ENCODE measurements at places on chromosomes 7 and 10. TPM values are rescaled to one million over a fixed set of nuclear protein-coding genes. Genes with fewer than 3 reads are reported as not detected.

Gene SUN1
- total RNA-seq, result 92.5 TPM

DNA sequence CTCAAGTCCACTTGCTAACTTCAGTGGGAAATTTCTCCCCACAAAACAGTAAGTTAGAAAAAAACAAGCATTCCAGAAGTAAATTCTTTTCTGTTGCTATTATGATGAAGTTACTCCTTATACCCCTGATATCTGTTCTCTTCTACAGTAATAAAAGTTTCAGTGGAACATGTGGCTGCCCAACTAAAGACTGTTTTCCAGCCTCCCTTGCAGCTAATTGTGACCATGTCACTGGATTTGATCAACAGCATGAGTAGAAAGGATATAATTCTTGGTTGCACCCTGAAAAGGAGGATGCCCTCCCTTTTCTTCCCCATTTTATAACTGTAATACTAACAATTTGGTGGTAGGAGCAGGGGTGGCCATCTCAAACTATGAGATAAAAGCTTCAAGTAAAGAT is 40.6 kb downstream of the IMMP2L start:
- H3K27me3 ChIP-seq, result no peaks in the 10 kb centered on the region
- DNase-seq, result no peak
- 0 out of 2 replicates have a peak, but pooled peaks cover 10% of the 10 kb centered on the region for H3K36me3 ChIP-seq

DNA sequence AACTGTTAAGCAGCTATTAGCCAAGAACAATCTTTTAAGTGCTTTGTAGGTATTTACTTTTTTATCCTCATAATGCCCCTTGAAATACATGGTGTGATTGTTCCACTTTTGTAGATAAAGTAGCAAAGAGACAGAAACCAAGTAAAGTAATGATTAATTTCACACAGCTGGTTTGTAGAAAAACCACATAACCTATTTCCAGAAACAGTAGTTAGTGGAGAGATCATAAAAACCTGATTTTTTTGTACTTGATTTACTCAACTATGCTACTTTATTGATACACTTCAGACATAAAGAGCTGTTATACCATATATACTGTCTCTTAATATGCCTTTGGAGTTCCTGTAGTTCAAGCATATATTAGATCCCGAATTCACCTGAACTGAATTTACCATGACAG is 118.4 kb downstream of the SEMA3A start:
- no peaks in the 10 kb centered on the region for H3K27me3 ChIP-seq
- H3K36me3 ChIP-seq, result no peaks in the 10 kb centered on the region
- no peak overlapping the region for H3K27ac ChIP-seq

GRCh38 chr7:7490003-7490402 is 45.7 kb downstream of the COL28A1 start:
- no peak for DNase-seq
- H3K36me3 ChIP-seq, result no peaks in the 10 kb centered on the region
- H3K27me3 ChIP-seq, result no peaks in the 10 kb centered on the region
- no peak overlapping the region for H3K4me3 ChIP-seq

GRCh38 chr10:69792341-69792740 is 9.4 kb upstream of the COL13A1 start:
- DNase-seq, result no peak
- no peak overlapping the region for H3K27ac ChIP-seq
- no peaks in the 10 kb centered on the region for H3K36me3 ChIP-seq
- peaks cover 6% of the 10 kb centered on the region for H3K4me1 ChIP-seq

- H3K36me3 ChIP-seq, result no peaks in the 10 kb centered on the region
- H3K27ac ChIP-seq, result no peak overlapping the region
- H3K27me3 ChIP-seq, result no peaks in the 10 kb centered on the region
- H3K4me1 ChIP-seq, result peaks cover 48% of the 10 kb centered on the region
- H3K4me3 ChIP-seq, result no peak overlapping the region
Measured at GRCh38 chr7:30522159-30522558, 17.5 kb upstream of the GGCT start.

- no peaks in the 10 kb centered on the region for H3K4me1 ChIP-seq
- H3K27me3 ChIP-seq, result no peaks in the 10 kb centered on the region
- no peak overlapping the region for H3K4me3 ChIP-seq
- H3K36me3 ChIP-seq, result no peaks in the 10 kb centered on the region
- DNase-seq, result no peak
Measured at GRCh38 chr7:132872034-132872433, 209.9 kb downstream of the CHCHD3 start.

DNA sequence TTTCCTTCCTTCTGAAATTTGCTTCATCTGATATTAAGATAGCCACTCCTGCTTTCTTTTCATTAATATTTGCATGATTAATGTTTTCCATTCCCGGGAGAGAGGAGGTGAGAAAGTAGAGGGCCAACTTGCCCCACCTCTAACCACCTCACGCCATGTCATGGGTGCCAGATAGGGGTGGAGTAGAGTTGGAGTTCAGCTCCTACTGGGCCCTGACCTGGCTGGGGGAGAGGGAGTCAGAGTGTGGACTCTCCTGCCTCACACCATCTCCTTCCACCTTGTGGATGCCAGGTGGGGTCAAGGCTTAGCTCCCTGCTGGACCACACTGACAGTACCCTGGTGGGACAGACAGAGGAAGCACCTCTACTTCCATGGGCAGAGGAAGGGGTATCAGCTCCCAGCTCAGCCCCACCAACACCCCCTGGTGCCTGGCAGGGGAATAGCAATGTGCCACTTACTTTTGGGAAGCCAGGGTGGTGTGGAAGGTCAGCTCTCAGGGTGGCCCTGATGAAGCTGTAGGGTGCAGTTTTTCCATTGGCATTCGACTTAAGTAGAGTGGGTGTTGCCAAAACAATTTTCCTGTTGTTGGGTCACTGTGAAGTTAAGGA is 28.0 kb downstream of the CHST12 start:
- no peaks in the 10 kb centered on the region for H3K27me3 ChIP-seq
- no peaks in the 10 kb centered on the region for H3K36me3 ChIP-seq
- peak; percentile 50 for DNase-seq
- no peak overlapping the region for H3K4me3 ChIP-seq

DNA sequence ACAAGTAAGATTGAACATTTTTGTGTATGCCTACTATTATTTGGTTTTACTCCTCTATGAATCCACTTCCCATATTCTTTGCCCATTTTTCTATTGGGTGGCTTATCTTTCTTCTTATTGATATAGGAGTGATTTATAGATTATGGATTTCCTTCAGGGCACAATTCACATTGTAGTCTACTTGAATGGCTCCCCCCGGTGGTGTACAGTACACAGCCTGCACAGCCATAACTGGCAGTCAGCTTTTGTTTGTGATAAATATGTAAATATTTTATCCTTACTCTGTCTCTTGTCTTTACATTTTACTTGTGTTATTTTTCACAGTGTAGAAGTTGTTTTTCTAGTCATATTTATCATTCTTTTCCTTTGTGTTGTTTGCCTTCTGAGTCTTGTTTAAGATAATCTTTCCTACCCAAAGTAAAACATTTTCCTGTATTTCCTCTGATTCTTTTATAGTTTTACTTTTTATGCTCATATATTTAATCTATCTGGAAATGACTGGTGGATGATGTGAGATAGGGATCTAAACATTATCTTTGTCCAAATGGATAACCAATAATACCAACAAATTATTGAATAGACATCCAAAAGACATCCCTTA is 23.9 kb upstream of the CALD1 start:
- no peaks in the 10 kb centered on the region for H3K4me1 ChIP-seq
- H3K27ac ChIP-seq, result no peak overlapping the region
- no peaks in the 10 kb centered on the region for H3K36me3 ChIP-seq

Gene OAT
- total RNA-seq, result 68.0 TPM

- H3K27ac ChIP-seq, result no peak overlapping the region
- H3K36me3 ChIP-seq, result no peaks in the 10 kb centered on the region
- DNase-seq, result no peak
- H3K4me1 ChIP-seq, result peaks cover 5% of the 10 kb centered on the region
- H3K27me3 ChIP-seq, result no peaks in the 10 kb centered on the region
- no peak overlapping the region for H3K4me3 ChIP-seq
Measured at GRCh38 chr10:71241830-71242621, 29.7 kb downstream of the UNC5B start.

Gene SHTN1
- 9.0 TPM for total RNA-seq

Gene KCNH2
- 1.6 TPM for total RNA-seq

DNA sequence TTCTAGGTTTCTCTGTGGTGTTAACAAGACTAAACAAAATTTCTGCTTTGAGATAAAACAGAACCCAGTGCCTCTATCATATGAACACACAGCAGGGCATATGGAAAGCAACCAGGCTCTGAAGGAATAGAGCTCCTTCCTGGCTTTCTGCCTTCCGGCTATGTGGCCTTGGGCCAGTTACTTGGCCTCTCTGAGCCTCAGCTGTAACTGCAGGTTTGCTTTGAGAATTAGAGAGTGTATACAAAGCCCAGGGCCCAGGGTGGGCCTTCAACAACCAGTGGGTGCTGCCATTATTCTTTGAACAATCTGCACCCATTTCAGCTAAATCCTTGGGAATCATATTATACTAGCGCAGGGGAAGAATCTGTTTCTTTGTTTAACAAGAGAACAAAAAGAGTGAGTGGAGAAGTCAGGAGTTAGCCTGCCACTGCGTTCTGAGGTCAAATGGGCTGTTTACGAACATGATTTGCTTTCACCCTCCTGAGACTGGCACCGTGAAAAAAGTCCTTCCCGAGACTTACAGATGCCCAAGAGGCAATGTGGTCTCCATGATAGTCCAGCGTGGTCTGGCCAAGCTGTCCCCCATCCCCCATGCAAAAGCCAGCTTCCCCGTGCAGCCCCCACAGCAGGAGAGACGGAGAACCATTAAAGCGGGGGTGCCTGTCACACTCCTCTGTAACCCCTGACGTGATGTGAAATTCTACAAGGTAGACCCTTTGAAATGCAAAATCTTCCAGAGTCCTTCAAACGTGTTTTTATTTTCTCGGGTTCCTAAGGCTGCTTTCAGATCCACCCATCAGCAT is 4.9 kb downstream of the FAM53B start:
- peaks cover 39% of the 10 kb centered on the region for H3K4me1 ChIP-seq
- no peaks in the 10 kb centered on the region for H3K36me3 ChIP-seq
- DNase-seq, result no peak
- no peak overlapping the region for H3K4me3 ChIP-seq
- no peaks in the 10 kb centered on the region for H3K27me3 ChIP-seq

GRCh38 chr10:15201589-15202300 is 33.3 kb upstream of the NMT2 start:
- H3K4me3 ChIP-seq, result no peak overlapping the region

GRCh38 chr7:140673774-140674155 is 1.0 kb downstream of the ADCK2 start:
- no peaks in the 10 kb centered on the region for H3K27me3 ChIP-seq
- no peak overlapping the region for H3K27ac ChIP-seq
- peak; percentile 18 for DNase-seq
- H3K4me1 ChIP-seq, result peaks cover 25% of the 10 kb centered on the region
- H3K4me3 ChIP-seq, result peak overlapping the region; percentile 71

DNA sequence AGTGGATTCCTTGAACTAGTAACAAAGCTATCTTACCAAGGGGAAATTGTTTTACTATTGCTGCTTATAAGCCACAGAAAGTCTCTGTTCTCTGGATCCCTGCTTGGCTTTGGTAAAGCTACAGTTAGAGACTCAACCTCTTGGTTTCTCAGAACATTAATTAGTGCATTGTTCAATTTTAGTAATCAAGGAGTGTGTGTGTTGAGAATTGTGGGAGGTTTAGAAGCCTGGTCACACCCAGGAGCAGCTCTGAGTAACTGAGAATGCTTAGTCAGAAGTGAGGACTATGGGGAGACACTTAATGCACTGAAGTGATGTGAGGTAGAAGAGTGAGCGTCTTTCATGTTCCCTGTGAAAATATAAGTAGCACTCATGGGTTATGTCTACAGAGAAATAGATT is 8.2 kb upstream of the ACTA2 start:
- H3K4me1 ChIP-seq, result no peaks in the 10 kb centered on the region
- no peak overlapping the region for H3K27ac ChIP-seq
- no peaks in the 10 kb centered on the region for H3K27me3 ChIP-seq

DNA sequence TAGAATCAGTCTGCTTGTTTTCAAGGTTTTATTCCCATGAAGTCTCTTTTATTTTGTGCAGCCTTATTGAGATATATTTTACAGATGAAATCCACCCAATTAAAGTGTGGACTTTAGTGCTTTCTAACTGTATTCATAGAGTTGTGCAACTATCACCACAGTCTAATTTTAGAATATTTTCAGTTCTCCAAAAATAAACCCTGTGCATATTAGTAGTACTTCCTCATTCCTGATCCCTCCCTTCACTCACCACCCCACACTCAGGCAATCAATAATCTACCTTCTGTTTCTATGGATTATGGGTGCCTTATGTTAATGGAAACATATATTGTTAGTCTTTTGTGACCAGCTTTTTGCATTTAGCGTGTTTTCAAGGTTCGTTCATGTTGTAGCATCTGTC is 185.7 kb upstream of the TMEM72 start:
- H3K27ac ChIP-seq, result peak overlapping the region; percentile 18
- no peak for DNase-seq
- H3K4me1 ChIP-seq, result peaks cover 26% of the 10 kb centered on the region
- H3K4me3 ChIP-seq, result no peak overlapping the region
- H3K27me3 ChIP-seq, result no peaks in the 10 kb centered on the region

GRCh38 chr7:79872176-79872575 is 262.5 kb upstream of the GNAI1 start:
- DNase-seq, result no peak
- peaks cover 6% of the 10 kb centered on the region for H3K4me1 ChIP-seq
- H3K27ac ChIP-seq, result no peak overlapping the region
- H3K36me3 ChIP-seq, result no peaks in the 10 kb centered on the region

- no peak for DNase-seq
- H3K27me3 ChIP-seq, result no peaks in the 10 kb centered on the region
Measured at GRCh38 chr10:50512743-50513416, 110.9 kb downstream of the SGMS1 start.

Gene DMBT1
- total RNA-seq, result 0.62 TPM

Gene TMEM270
- total RNA-seq, result not detected

Gene MSRB2
- 18.8 TPM for total RNA-seq

GRCh38 chr10:100909501-100910263 is 3.1 kb upstream of the SLF2 start:
- no peak overlapping the region for H3K4me3 ChIP-seq
- H3K4me1 ChIP-seq, result peaks cover 15% of the 10 kb centered on the region
- H3K36me3 ChIP-seq, result no peaks in the 10 kb centered on the region
- DNase-seq, result no peak
- no peaks in the 10 kb centered on the region for H3K27me3 ChIP-seq

- no peak overlapping the region for H3K4me3 ChIP-seq
- DNase-seq, result peak; percentile 23
- no peaks in the 10 kb centered on the region for H3K4me1 ChIP-seq
- no peaks in the 10 kb centered on the region for H3K36me3 ChIP-seq
Measured at GRCh38 chr10:86545101-86545500, 23.5 kb upstream of the WAPL start.
